Neural progenitor cell (in vitro differentiated cells): ENCODE measurements at places on chromosomes 4 and X.

DNA sequence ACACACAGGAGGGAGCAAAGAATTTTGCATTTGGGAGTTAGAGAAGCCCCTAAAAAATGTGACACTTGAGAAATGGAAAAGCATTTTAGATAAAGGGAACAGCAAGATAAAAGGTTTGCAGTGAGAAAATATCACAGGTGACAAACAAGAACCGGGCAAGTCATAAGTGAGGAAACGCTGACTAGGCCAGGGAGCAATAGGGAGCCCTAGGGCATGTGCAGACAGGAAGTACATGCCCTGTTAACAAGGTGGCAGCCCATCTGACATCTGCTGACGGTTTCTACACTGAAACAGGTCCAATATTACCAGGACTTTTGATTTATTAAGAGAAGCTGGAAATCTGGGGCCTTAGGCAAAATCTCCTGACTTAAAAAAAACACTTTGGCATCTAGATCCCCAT is 4.0 kb upstream of the IL13RA1 start:
- no peak for DNase-seq

DNA sequence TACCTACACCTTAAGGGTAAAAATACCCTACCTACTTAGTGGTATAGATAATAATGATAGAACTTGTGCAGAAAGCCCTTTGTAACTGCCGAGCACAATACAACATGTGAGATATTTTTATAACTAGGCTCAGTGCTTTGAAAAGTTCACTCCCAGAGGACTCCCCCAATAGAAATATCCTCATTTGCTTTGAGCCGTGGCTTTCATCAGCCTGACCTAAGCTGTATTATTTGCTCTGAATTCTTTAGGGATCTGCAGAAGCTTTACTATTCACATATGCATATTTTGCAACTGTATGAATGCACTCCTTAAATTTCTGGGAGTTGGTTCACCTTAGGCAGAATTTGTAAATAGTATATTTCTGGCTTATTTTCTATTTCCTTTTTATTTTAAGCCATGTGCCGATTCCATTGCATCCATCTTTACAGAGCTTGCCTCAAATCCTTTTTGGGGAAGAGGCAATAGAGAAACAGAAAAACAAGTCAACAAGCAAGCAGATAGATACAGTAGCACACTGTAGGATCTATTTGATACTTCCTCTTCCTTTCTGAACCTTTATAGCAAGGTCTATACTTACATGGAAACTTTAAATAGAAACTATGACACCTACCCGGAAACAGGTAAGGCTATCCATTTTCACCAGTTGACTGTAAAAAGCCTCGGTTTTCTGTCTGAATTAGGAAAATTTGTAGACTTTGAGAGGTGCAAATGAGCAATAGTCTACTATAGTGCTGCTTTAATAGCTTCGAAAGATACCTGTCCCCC is 242.5 kb upstream of the VCX3A start:
- DNase-seq = no peak

- DNase-seq = peak; percentile 15
Measured at GRCh38 chrX:100512471-100512870, 72.3 kb upstream of the TNMD start.

GRCh38 chrX:155899366-155899765 is 18.2 kb downstream of the VAMP7 start:
- no peak for DNase-seq

DNA sequence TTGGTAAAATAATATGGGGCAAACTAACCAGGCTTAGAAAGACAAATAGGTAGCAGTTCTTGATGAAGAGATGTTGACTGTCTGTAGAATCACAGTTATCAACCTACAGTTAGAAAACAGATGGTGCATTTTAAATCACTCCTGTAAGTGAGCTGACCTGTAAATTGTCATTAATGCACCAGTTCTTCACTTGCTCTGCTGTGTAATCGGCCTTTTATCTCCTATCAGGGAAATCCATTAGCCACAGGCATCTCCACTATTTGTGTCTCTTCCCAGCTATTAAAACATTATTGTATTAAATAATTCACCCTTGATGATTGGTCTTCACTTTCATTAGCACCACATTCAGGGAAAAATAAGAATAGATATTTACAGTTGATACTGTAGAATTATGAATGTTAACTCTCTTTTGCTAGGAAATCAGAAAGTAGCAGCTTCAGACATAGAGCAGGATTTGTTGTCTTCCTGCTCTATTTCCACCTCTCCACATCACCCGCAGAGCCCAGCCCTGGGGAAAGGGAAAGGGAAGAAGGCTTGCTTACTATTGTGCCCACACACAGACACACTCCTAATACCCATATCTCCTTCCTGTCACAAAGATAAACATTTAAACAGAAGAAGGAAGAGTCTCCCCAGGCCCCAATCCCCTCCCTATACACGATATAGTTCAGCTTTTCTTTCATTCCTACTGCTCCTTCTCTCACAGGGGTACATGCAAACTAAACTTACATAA is 97.1 kb downstream of the REELD1 start:
- DNase-seq = no peak

DNA sequence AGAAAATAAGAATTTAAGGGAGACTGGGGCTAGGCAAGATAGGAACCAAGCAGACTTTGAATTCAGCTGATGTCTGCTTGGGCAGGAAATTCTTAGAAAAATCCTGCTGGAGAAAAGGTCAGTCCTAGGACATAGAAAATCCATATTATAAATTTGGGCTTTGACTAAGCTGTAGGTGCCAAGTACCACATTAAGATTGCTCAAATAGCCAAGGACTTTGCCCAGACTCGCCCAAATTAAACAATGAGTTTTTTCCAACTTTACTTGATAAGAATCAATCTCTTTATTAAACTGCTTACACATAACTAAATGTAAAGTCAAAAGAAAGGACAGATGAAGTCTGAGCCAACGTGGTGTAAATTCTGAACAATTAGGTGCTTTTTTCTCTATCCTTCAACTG is 95.4 kb downstream of the FUNDC1 start:
- DNase-seq = no peak

DNA sequence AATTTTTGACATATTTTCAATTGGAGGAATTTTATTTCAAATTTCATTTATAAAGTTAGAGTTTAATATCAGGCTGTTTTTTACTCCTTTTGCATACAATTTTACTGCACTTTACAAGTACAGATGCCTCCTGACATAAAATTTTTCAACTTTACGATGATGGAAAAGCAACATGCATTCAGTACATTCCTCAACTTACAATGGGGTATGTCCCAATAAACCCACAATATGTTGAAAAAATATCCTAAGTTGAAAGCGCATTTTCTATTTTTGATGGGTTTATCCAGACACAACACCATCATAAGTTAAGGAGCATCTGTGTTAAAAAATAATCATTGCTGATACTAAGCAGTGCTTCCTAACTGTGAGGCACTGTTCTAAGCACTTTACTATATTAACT is 4.3 kb downstream of the KLHL5 start:
- DNase-seq = no peak

- DNase-seq = no peak
Measured at GRCh38 chrX:41022566-41022965, 62.7 kb upstream of the USP9X start.

DNA sequence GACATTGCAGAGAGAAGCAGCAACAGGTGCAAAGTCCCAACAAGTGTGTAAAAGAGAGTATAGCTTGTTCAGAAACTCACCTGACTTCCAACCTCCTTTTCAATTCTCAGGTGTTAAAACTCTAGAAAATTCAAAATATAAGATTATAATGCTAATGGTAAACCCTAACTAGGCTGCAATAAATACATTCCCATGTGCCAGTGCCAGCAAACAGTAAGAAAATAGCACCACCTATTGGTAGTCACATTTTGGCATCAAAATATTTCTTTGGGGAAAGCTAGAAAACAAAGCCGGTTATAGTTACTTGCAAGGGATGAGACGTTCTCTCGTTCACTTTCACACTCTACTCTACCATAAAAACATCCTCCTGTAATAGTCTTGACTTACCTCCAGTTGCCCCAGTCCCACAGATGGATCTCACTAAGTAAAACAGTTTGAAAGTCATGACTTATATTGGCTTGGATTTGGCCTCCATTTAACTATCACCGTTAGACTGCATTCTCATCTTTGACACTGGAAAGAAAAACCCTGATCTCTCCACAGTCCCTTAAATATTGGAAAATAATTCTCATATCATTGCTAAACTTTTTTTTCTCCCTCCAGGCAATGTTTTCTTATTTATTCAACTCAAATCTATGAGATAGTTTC is 9.6 kb downstream of the BMP3 start:
- DNase-seq = peak; percentile 56

- DNase-seq = no peak
Measured at GRCh38 chr4:125390126-125390525, 75.4 kb downstream of the FAT4 start.

DNA sequence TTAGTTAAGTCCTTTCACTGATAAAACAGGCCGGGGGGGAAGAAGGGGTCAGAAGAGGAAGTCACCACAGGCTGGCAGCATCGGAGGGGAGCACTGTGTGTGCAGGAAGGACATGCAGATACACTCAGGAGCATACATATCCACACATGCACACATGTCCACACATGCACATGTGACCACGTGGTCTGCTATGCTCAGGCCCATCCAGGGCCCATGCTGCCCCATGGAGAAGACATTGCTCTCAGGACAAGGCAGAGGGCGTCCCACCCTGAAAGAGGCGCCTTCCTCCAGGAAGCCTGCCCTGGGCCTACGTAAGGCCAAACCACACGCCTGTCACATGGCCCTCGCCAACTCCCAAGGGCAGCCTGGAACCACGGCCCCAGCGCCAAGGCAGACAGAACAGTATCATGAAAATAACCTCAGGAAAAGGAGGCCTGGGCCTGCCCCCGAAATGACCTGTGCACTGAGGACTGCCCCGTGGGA is 15.8 kb downstream of the WDR1 start:
- no peak for DNase-seq

DNA sequence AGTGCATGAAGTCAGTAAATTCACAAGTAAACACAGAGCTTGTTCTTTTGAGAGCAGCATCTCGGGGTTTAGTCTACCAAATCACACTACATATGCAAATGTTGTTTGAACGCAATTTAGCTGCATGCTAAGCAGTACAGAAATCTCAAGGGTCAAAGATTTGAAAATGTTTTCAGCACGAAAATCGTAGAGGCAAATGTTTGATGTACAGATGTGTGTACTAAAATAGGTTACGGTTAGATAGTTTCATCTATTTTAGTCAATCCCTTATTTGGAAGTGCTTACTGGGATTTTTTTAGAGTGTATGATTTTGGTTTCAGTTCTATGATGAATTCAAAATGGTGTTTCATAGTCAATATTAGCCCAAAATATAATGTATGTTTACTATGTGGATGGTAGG is 1928.2 kb upstream of the TENM3 start:
- no peak for DNase-seq

GRCh38 chr4:119031218-119031617 is 104.4 kb upstream of the MYOZ2 start:
- no peak for DNase-seq
